ENCODE measurements at places on chromosomes 6 and 20. TPM values are rescaled to one million over a fixed set of nuclear protein-coding genes. Genes with fewer than 3 reads are reported as not detected.
A peak's percentile ranks its signal among the peaks of the same experiment; 100 is the strongest.

The ZBTB12 gene
- total RNA-seq, result 1.8 TPM

GRCh38 chr6:38708496-38708895 is 5.6 kb upstream of the GLO1 start:
- H3K27ac ChIP-seq, result no peak overlapping the region
- no peak overlapping the region for H3K4me3 ChIP-seq
- H3K36me3 ChIP-seq, result no peaks in the 10 kb centered on the region
- DNase-seq, result no peak
- H3K4me1 ChIP-seq, result no peaks in the 10 kb centered on the region
- H3K27me3 ChIP-seq, result peaks cover 3% of the 10 kb centered on the region

The CARMIL1 gene
- 33.9 TPM for total RNA-seq

- no peak for DNase-seq
- H3K27ac ChIP-seq, result peak overlapping the region; percentile 3
- H3K27me3 ChIP-seq, result no peaks in the 10 kb centered on the region
- H3K4me1 ChIP-seq, result no peaks in the 10 kb centered on the region
- H3K36me3 ChIP-seq, result no peaks in the 10 kb centered on the region
- H3K4me3 ChIP-seq, result no peak overlapping the region
Observed at GRCh38 chr6:2793534-2794151, 28.4 kb downstream of the WRNIP1 start.

The SYCP2 gene
- total RNA-seq, result 5.6 TPM

DNA sequence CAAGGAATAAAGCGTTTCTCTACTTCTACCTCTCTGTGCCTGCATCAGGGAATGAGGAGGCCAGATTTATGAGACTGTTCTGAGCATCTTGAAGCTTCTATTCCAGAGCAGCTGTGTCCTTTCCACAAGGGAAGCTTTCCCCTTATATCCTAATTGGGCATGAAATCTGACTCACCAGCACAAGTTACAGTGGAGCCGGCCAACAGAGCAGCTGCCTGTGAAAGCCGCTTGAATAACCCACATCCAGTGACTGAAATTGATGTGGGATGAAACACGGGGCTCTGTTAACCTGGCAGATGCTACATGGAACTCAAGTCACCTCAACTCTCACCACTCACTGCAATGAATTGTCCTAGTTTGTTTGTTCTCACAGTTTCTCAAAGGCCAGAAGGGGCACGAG is 400.3 kb downstream of the TFAP2A start:
- no peak overlapping the region for H3K27ac ChIP-seq
- H3K36me3 ChIP-seq, result no peaks in the 10 kb centered on the region
- no peaks in the 10 kb centered on the region for H3K4me1 ChIP-seq
- no peak overlapping the region for H3K4me3 ChIP-seq

The ELMO2 gene
- 47.5 TPM for total RNA-seq

GRCh38 chr20:50551288-50551687 is 41.1 kb downstream of the PTPN1 start:
- no peaks in the 10 kb centered on the region for H3K4me1 ChIP-seq
- H3K36me3 ChIP-seq, result no peaks in the 10 kb centered on the region
- no peak for DNase-seq
- no peaks in the 10 kb centered on the region for H3K27me3 ChIP-seq

DNA sequence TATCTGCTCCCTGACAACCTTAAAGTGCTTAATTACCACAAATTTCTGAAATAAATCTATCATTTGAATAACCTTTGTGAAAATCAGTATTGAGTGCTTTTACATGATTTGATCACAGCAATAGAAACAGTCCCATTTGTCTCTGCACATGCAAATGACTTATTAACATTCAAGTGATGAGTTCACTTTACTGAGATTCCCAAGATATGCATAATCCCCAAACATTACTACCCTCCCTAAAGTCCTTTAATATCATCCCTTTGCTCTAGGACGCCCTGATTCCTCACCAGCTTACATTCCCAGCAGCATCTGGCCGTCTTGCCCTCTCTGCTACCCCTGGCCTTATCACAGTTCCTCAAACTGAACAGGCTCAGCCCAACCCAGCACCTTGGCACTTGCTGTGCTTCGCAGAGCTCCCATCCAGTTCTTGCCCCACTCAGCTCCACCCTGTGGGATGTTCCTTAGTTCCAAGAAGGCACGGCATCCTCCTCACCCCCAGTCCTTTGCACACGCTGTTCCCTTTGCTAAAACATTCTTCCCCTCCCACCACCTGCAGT is 347.5 kb downstream of the PREX1 start:
- H3K27me3 ChIP-seq, result no peaks in the 10 kb centered on the region
- no peak overlapping the region for H3K27ac ChIP-seq
- no peaks in the 10 kb centered on the region for H3K4me1 ChIP-seq

DNA sequence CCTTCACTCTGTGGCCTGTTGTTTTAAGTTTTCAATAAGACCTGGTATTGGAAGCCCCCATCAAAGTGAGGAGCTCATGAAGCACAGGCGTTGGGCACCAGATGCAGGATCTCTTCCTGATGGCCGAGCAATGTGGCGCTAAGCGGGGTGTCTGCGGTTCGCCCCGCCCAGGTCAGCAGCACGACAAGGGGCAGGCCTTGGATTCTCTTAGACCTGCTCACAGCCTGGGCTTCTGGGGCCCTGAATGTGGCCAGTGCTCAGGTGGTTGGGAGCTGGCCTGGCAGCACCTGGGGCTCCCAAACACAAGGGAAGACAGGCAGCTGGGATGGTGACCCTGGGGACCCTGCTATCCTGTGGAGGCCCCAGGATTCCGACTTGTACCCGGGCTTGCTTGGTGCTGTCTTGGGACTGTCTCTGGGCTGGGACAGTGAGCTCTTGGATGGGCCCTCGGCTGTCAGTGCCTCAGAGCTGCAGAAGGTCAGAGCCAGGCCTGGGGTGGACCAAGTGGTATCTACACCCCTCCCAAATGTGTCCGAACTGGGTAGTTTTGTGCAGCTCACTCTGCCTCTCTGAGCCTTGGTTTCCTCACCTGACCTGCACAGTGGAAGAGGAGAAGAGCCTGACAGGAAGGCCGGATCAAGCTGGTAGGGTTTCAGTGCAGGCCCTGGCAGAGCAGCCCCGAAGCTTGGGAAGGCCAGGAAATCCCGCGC is 69.1 kb downstream of the PHACTR3 start:
- H3K36me3 ChIP-seq, result no peaks in the 10 kb centered on the region
- H3K27ac ChIP-seq, result no peak overlapping the region
- H3K4me3 ChIP-seq, result no peak overlapping the region
- H3K27me3 ChIP-seq, result no peaks in the 10 kb centered on the region
- H3K4me1 ChIP-seq, result no peaks in the 10 kb centered on the region
- DNase-seq, result no peak

DNA sequence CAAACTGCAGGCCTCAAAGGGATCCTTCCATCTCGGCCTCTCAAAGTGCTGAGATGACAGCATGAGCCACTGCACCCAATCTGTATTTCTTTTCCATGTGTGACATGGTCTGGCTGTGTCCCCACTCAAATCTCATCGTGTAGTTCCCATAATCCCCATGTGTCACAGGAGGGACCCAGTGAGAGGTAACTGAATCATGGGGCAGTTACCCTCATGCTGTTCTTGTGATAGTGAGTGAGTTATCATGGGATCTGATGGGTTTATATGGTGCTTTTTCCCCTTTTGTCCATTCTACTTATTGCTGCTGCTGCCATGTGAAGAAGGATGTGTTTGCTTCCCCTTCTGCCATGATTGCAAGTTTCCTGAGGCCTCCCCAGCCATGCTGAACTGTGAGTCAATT is 10.3 kb upstream of the BRPF3 start:
- no peak for DNase-seq
- H3K27me3 ChIP-seq, result no peaks in the 10 kb centered on the region
- H3K36me3 ChIP-seq, result no peaks in the 10 kb centered on the region

The VIP gene
- 1.5 TPM for total RNA-seq

DNA sequence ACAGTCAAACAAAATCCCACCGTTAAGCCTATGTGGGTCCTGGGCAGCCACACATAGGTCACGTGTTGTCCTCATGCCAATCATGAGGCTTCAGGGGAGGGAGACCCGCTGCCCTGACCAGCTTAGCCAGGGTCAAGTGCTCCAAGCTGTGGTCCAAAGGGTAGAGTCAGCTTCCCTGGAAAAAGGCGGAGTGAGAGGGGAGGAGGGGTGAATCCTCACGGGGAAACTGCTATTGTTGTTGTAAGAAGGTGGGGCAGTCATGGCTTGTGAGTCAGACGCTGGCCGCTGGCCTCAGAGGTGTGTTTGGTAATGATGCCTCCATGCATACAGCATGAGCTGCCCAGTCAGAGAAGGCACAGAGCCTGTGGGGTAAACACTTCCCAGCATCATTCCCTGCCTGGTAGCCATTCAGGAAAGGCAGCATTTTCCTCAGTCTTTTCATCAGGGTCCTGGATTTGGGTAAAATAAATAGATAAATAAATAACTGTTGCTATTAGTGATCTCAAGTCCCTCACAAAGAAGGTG is 8.7 kb downstream of the CST3 start:
- H3K4me3 ChIP-seq, result no peak overlapping the region
- no peaks in the 10 kb centered on the region for H3K4me1 ChIP-seq
- peaks cover 5% of the 10 kb centered on the region for H3K36me3 ChIP-seq
- no peak for DNase-seq
- no peaks in the 10 kb centered on the region for H3K27me3 ChIP-seq
- H3K27ac ChIP-seq, result no peak overlapping the region

DNA sequence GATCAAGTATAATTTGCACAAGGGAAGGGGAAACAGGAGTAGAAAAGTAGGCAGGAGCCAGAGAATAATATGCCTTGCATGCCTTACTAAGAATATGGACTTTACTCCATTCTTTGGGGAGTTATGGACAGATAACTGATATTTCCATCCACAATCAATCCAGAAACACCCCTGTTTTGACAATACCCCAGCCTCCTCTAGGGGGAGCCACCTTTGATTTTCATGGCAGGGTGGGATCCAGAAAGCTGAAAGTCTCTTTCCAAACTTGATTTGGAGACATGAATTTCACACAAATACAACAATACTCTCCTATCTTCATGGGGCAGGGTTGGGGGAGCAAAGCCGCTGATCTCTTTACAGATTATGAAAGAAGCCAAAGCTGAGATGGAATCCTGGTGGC is 404.1 kb downstream of the FOXA2 start:
- H3K4me1 ChIP-seq, result no peaks in the 10 kb centered on the region
- no peak overlapping the region for H3K27ac ChIP-seq
- H3K27me3 ChIP-seq, result no peaks in the 10 kb centered on the region

The C20orf204 gene
- total RNA-seq, result 1.7 TPM

DNA sequence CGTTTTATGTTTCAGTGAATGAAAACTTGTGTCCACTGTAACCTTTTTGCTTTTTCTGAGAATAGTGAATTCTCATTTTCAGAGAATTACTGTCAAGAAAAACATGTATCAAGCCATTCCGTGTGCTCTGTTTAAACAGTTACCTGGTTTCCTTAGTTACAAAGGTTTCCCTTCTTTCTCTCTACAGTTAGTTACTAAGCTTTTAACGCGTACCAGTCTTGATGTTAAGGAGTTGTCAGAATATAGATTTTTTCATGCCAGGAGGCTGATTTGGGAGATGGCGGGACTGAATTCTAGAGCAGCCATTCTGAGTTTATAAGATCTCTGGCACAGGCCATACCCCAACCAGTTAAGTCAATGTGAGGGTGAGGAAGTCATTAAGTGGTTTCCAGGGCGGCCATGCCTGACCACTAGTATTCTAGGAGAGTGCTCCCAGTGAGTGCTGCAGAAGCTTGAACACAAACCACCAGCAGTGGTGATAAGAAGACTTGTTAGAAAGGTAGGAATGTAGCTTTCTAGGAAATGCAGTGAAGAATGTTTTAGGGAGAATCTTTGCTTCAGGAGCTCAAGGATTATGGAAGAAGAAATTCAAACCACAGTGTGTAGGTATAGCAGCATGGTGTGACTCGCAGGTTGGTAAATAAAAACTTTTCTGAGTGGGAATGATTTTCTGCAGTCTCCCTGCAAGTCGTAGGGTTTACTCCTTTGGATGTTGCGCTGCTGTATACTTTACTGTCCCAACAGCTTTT is 112.9 kb downstream of the JARID2 start:
- no peak overlapping the region for H3K4me3 ChIP-seq
- DNase-seq, result no peak
- no peaks in the 10 kb centered on the region for H3K4me1 ChIP-seq
- H3K36me3 ChIP-seq, result no peaks in the 10 kb centered on the region
- H3K27me3 ChIP-seq, result no peaks in the 10 kb centered on the region
- H3K27ac ChIP-seq, result no peak overlapping the region

The ADGRG6 gene
- total RNA-seq, result 15.7 TPM

GRCh38 chr6:31489086-31489485 is 8.9 kb upstream of the MICB start:
- H3K36me3 ChIP-seq, result no peaks in the 10 kb centered on the region
- H3K4me3 ChIP-seq, result no peak overlapping the region
- no peak overlapping the region for H3K27ac ChIP-seq
- no peaks in the 10 kb centered on the region for H3K27me3 ChIP-seq

The SLC22A1 gene
- total RNA-seq, result 2.8 TPM

- no peaks in the 10 kb centered on the region for H3K4me1 ChIP-seq
- H3K36me3 ChIP-seq, result no peaks in the 10 kb centered on the region
- no peak for DNase-seq
- no peak overlapping the region for H3K4me3 ChIP-seq
- no peak overlapping the region for H3K27ac ChIP-seq
Observed at GRCh38 chr6:105509506-105510331, 106.8 kb upstream of the PREP start.

GRCh38 chr6:137717074-137718073 is 149.7 kb upstream of the TNFAIP3 start:
- no peaks in the 10 kb centered on the region for H3K36me3 ChIP-seq
- DNase-seq, result no peak
- H3K4me1 ChIP-seq, result no peaks in the 10 kb centered on the region
- no peak overlapping the region for H3K27ac ChIP-seq
- no peaks in the 10 kb centered on the region for H3K27me3 ChIP-seq

DNA sequence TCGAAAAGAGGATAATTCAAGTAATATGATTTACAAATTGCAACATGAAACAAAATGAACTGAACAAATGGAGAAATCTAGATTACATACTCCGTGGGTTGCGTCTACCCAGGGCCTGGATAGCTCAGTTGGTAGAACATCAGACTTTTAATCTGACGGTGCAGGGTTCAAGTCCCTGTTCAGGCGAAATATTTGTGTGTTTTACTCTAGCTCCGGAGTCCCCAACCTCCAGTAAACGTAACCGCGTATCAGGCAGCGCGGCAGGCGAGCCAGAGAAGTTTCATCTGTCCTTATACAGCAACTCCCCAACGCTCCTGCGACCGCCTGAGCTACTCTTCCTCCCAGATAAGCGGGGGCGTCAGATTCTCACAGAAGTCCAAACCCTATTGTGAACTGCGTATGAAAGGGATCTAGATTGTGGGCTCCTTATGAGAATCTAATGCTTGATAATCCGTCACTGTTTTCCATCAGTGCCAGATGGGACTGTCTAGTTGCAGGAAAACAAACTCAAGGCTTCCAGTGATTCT is 176.1 kb downstream of the TRIM27 start:
- no peak overlapping the region for H3K4me3 ChIP-seq
- no peaks in the 10 kb centered on the region for H3K36me3 ChIP-seq
- no peak for DNase-seq

DNA sequence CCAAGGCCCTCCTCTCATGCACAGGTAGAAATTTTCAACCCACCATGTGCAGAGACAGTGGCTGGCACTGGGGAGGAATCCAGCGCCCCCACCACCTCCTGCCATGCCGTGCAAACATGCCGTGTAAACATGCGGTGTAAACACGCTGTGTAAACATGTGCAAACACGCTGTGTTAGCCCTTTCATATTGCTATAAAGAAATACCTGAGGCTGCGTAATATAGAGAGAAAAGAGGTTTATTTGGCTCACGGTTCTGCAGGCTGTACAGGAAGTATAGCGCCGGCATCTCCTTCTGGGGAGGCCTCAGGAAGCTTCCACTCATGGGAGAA is 218.3 kb downstream of the TAF4 start:
- no peak overlapping the region for H3K27ac ChIP-seq
- no peak overlapping the region for H3K4me3 ChIP-seq
- no peaks in the 10 kb centered on the region for H3K36me3 ChIP-seq
- H3K27me3 ChIP-seq, result no peaks in the 10 kb centered on the region
- H3K4me1 ChIP-seq, result no peaks in the 10 kb centered on the region
- DNase-seq, result no peak

All from aorta (tissue), 5 donors.